ENCODE measurements at places on chromosomes 6 and 20.

GRCh38 chr6:67679566-67680296 lies 955.4 kb upstream of the ADGRB3 start:
- no peak for DNase-seq

- DNase-seq: no peak
Observed at GRCh38 chr20:39298571-39299506, 336.7 kb downstream of the DHX35 start.

DNA sequence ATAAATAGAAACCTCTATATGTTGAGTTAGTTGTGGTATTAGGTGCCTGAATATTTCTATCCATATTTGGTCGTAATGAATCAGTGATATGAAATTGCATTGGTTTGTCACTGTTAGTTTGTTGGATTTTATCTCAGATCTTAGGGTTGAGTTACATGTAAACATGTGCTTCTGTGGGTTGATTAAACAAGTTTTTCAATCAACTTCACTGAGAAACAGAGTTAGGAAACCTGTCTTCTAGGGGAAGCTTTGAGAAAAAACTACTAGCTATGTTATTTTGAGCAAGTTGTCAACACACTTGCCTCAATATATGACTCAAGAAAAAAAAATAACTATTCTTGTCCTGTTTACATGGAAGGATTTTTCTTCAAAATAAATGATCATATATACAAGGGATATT lies 14.8 kb upstream of the ADGB start:
- DNase-seq: no peak

DNA sequence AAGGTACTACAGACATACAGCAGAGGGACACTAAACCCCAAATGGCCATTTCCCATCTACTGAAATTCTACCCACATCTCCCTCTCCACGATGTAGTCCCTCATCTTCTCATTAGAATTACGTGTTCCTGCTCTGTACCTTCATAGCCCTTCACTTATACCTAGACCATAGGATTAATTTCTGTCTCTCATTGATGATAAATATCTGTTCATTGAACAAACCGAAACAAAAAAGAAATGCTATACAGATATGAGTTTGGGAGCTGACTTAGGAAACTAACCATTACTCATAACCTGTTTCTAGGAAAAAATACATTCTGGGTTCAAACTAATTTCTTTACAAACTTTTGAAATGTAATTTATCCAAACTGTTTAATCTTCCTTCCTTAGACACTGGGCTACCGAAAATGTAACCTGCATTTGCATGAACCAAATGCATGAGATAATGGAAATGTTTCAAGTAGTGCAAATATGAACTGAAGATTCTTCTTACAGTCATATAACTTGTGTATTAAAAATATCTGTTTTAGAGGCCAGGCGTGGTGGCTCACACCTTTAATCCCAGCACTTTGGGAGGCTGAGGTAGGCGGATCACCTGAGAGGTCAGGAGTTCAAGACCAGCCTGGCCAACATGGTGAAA lies 85.3 kb downstream of the GJA10 start:
- no peak for DNase-seq

DNA sequence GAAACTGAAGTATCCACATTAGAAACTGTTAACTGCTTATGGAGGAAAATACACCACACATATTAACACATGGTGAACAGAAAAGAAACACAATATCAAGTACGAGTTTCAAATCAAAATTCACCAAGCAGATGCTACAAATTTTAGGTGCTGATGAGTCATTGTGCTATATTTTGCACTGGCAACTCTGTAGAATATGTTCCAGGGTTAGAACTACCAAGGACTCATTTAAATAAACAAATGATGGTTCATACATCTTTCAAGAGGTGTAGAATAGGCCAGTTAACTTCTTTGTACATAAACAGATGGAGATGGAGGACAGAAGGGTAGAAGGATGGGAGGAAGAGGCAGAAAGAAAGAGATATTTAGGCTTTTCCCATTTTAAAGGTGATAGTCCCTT lies 184.9 kb downstream of the ARHGAP18 start:
- DNase-seq: no peak

GRCh38 chr20:60000271-60001042 lies 42.2 kb downstream of the CDH26 start:
- no peak for DNase-seq

DNA sequence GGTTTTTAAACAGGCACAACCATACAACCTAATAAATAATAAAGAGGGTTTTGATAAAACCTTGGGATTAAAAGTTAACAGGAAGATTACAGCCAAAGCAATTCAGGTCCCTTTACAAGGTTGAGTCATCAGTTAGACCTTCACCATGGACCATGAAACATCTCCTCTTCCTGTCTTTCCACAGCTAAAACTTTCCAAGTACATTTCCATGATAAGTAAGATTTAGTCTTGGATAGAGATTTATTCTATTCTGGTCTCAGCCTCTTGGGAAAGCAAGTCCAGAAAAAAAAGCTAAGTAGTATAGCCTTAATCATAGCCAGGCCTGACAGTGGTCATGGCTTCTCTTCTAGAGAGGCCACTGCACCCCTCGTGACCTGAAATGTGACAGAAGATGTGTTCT lies 2.9 kb upstream of the PRSS35 start:
- no peak for DNase-seq

DNA sequence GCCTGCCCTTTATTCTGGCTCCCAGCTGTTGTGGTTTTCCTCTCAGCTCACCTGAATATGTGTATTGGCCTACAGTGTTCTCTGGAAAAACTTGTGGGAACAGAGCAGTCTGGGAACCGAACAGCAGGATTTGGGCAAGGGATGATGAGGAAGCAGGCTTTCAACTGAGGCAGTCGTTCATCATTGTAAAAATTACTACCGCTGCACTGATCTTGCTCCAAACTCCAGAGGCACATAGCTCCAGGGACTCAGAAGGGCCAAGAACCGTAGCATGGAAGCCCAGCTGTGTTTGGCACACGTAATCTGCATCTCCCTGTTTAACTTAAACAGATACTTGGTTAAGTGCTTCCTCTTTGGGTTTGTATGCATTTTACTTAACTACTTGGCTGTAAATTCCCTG lies 48.3 kb upstream of the EEF1A1 start:
- DNase-seq: no peak

DNA sequence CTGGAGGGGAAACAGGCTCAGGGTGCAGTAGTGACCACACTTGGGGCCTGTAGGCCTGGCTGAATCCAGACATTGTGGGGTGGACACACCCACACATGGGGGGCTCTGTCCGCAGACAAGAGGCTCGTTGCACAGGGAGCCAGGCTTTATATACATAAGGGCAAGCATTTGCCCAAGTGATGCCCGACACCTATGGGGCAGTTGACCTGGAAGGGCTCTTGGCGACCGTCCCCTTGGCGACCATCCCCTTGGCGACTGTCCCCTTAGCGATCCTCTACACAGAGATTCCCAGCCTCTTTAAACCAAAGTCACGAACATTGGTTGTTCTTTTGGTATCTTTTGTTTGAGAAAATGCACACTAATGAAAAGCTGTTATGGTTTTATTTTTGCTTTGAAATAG lies 2.7 kb downstream of the TOX2 start:
- DNase-seq: no peak

GRCh38 chr20:2203436-2203835 lies 92.4 kb upstream of the TGM3 start:
- DNase-seq: no peak

DNA sequence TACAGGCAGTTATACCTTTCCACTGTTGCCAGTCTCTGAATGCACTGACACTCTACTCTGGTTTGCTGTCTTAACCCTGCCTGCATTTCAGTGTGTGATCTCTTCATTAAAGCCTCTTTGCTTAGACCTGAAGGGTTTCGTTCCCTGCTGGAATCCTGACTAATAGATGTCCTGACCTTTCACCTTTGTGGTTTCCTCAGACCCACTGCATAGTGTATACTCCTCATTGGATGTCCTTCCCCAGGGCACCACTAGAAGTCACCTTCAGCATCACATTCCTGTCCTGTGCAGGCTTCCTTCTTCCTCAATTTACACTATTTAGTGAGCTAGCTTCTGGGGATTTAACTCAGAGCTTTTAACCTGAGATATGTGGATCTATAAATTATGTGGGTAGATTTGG lies 120.6 kb downstream of the RCAN2 start:
- no peak for DNase-seq

DNA sequence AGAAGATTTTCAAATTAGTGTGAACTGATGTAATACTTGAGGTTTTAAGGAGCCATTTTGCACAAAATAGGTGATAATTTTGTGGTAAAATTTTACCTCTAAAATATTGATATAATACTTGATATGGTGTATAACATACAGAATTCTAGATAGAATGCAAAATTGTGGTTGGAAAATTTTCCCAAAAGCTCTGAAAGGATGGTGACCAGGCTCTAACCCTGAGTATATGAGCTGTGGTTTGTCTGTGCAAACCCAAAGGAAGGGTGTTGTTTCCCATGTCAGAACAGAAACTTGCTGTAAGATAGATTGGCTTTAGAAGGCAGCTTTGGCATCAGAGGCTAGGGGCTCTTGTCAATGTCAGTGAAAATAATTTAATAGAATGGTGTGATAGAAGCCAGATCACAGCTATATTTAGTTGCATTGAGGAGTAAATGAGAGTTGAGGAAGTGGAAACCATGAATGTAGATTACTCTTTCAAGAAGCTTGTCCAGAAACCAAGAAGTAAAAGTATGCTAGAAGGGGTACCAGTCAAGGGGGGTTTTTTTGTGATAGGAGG lies 257.7 kb downstream of the FARS2 start:
- no peak for DNase-seq

DNA sequence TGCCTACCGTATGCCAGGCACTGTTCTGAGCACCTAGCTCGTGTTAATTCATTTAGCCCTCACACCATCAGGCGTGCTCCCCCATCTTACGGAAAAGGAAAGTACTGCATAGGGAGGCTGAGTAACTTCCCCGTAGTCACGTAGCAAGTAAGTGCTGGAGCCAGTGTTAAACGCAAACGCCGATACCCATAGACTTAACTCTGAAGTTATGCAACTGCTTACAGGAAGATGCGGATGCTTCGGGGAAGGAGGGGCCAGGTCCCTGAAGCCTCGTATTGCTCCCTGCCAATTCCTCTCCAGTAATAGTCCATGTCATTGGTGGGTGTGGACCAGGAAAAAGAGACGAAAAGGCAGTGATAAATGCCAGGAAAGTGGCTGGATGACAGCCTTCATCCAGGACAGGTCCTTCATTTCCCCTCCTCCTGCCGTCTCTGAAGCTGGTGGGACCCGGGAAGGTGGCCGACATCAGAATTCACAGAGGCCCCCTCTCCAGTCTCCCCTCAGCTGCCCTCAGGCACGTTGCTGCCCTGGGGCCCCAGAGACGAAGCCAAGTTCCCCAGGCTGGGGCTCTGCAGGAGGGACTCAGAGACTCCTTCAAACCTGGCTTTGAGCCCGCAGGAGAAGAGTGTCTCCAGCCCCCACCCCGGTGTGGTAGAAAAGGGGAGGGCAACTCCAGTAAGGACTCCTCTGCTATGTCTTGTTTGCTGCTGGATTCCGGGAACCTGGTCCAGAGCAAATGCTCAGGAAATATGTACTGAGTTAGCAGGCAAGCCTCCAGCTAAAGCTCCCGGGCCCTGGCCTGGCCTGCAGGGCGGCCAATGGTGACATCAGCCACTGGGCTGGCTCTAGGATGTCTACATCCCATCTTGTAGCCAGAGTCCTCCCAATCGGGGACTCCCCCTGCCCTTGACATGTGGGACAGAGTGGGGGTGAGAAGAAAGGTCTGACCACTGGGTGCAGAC lies 37.8 kb downstream of the RAB44 start:
- no peak for DNase-seq

GRCh38 chr6:80976336-80976735 lies 776.1 kb downstream of the TENT5A start:
- DNase-seq: no peak

- no peak for DNase-seq
Observed at GRCh38 chr20:20353576-20353975, 14.3 kb upstream of the INSM1 start.

DNA sequence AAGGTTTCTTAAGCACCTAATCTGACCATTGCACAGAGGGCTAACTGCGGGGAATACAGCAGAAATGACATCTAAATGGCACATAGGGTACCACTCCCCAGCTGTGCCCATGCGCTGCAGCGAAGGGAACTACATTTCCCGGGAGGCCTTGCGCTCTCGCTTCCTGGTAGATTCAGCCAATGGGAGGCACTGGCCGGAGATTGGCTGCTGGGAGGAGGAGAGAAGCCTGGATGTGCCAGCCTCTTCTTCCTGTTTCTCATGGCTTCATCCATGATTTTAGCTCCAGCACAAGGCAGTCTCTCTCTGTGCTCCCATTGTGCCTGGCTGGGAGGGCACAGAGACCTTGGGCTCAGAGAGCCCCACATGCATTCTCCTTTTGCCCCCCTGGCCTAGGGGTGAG lies 101.7 kb upstream of the FOXA2 start:
- no peak for DNase-seq

- DNase-seq: no peak
Observed at GRCh38 chr6:71393471-71393870, 104.9 kb downstream of the OGFRL1 start.

GRCh38 chr6:87702589-87702945 lies 534 bp upstream of the AKIRIN2 start:
- no peak for DNase-seq

GRCh38 chr6:137724018-137724403 lies 143.0 kb upstream of the TNFAIP3 start:
- DNase-seq: no peak

GRCh38 chr6:161162722-161163121 lies 111.1 kb downstream of the AGPAT4 start:
- DNase-seq: no peak

DNA sequence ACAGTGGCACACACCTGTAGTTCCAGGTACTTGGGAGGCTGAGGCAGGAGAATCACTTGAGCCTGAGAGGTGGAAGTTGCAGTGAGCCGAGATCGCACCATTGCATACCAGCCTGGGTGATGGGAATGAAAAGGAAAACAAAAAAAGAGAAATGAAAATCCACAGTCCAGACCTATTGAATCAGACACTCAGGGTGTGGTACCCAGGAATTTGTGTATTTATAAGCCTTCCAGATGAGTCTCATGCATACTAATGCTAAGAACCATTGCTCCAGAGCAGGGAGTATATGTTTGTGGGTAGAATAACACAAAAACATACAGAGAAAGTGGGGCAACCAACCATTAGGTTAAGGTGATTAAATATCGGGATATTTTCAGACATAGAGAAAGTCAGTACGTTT lies 36.1 kb upstream of the PLCB4 start:
- DNase-seq: no peak

DNA sequence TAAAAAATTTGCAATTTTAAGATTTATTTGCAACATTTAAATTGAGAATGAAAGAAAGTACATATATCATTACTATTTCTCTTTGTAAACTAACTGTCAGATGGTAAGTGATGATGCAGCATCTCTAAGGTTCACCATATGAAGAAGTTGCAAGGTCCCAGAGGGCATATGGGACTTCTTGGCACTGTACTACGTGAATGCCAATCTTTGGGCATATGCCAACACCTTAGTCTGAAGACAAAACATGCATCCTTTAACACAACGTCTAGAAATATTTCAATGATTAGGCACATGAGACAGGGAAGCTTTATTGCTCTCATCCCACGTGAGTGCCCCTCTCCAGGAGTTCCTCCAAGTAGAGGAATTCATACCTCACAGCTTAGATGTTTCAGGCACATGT lies 66.8 kb downstream of the CDK19 start:
- no peak for DNase-seq

- DNase-seq: no peak
Observed at GRCh38 chr20:44651684-44652423, at the start of gene ADA. TSS of gene ADA (minus strand) at chr20:44651699. CDS start at chr20:44651607, 92 bp downstream.
